ENCODE measurements at places on chromosomes 12 and 14. TPM values are rescaled to one million over a fixed set of nuclear protein-coding genes. Genes with fewer than 3 reads are reported as not detected.

GRCh38 chr12:59938190-59938962 lies 342.5 kb downstream of the SLC16A7 start:
- no peak for DNase-seq

The KRT80 gene
- total RNA-seq = 0.65 TPM

DNA sequence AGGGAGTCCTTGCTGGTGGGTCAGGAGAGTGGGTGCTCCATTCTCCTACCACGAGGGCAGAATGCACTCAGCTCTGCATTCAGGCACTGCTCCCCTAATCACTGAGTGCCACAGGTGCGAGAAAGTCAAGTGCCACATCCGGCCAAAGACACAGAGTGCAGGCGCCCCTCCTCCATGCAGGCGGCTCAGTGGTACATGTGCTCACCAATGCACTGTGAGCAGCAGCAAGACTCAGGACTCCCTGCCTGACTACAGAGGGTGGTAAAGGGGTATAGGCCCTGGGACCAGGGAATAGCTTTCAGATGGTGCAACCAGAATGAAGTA lies 32.9 kb downstream of the ZFYVE21 start:
- no peak for DNase-seq

The ALG10B gene
- total RNA-seq = 5.2 TPM

The FZD10 gene
- total RNA-seq = 0.99 TPM

DNA sequence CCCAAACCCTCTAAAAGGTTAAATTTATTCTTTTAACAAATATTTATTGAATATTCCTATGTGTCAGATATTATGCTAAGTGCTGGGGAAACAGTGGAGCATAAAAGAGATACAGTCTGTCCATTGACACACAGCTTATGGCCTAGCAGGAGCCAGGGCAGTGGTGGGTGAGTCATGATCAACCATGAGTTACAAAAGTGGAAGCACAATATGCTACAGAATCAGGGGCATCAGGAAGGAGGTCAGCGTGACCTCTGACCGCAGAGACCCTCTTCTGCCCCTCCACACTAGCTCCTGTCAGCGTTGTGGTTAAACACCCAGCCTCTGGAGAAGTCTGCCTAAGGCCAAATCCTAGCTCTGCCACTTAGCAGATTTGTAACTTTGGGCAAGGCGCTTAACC lies 4.7 kb upstream of the PPP1R1A start:
- DNase-seq = no peak

- no peak for DNase-seq
Measured at GRCh38 chr12:81811778-81812125, 52.6 kb upstream of the PPFIA2 start.

- DNase-seq = no peak
Measured at GRCh38 chr12:124445121-124445718, 122.2 kb downstream of the NCOR2 start.
